ENCODE measurements at places on chromosomes 4 and X.

DNA sequence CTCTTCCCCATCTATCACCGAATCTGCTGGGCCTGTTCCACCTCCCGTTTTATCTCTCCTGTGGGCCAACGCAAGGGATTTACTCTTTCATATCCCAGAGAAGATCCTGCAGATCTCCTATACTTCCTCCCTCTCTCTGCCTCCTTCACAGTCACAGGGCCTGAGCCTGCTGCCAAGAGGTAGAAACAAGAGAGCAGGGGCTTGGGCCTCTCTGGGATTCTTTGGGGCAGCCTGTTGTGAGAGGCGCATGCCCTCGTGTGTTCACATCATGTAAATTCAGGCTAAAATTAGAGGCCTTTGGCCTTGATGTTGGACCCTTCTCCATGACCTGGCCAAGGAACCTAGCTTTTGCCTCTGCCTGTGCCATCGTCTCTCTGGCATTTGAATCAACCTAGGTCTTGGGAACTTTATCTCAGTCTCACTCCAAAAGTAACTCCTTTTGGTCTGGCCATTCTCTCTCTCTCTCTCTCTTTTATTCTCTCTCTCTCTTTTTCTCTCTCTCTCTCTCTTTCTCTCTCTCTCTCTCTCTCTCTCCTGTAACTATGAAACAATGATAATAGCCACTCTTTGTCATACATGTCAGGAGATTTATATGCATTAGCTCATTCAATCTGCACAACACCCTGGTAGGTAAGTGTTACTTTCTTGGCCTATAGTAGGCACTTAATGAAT lies 20.0 kb upstream of the EFNB1 start:
- no peak for DNase-seq

DNA sequence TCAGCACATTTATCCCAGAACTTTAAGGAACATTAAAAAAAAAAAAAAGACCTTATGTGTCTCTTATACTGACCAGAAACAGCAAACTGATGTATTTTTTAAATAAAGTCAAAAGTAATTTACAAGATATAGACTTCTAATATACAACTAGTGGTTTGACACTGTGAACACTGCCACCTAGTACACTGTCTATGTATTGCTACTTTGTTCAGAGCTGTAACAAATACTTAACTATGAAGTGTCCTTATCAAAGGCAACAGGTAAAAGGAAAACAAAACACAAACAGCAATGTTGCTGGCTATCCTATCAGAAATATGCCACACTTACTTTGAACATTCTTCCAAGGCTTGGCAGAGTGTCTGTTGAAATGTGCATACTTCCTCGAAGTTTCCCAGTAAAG lies 60.4 kb downstream of the CD40LG start:
- DNase-seq: no peak

- no peak for DNase-seq
These were observed 140.6 kb downstream of the TBL1X start for GRCh38 chrX:9605484-9605883.

DNA sequence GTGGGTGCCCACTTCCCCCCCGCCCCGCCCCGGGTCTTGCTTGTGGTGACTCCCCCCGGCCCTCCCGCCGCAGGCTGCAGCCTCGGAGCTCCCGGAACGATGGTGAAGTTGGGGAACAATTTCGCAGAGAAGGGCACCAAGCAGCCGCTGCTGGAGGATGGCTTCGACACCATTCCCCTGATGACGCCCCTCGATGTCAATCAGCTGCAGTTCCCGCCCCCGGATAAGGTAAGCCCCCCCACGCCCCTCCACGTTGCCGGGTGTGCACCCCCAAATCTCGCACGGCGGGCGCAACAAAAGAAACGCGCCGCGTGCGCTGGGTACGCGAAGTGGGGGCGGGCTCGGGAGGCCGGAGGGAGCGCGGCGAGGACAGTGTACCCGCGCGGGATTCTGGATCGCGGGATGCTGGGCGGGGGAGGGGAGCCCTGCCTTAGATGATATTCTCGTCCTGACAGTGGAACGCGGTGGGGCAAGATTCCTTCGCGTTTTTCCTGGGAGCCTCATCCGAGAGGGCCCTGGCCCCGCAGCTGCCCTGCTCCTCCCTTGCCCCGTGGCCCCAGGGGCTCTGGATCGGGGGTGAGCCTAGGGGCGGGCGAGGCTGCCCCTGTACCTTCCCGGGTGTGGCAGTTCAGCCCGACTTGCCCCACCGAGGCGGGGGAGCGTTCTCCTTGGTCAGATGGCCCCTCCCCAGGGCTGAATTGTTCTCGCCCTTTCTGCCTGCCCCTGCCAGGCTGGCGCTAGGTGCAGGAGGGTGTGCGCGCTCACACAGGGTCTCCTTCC lies 819 bp downstream of the NSG1 start:
- DNase-seq: no peak

DNA sequence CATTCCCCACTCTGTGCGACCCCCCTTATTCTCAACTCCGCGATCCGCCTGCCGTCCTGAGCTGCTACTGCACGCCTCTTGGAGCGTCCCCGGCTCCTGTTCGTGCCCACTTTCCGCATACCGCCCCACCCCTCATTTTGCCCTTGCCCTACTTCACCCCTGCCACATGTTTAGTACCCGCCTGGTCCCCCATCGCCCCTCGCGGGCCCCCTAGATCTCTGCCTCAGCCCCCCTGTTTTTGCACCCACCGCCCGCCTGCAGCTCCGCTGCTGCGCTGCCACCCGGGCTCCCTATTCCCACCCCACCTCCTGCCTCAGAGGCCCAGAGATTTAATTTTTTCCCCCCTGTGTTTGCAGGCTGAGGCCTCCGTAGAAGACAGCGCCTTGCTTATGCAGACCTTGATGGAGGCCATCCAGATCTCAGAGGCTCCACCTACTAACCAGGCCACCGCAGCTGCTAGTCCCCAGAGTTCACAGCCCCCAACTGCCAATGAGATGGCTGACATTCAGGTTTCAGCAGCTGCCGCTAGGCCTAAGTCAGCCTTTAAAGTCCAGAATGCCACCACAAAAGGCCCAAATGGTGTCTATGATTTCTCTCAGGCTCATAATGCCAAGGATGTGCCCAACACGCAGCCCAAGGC lies 1.4 kb downstream of the MAGED1 start:
- peak; percentile 48 for DNase-seq

GRCh38 chr4:7353846-7354610 lies 80.7 kb downstream of the PSAPL1 start:
- no peak for DNase-seq

- DNase-seq: no peak
These were observed 372.6 kb upstream of the TECRL start for GRCh38 chr4:64781737-64782326.

GRCh38 chr4:148044912-148045352 lies 313.0 kb downstream of the ARHGAP10 start:
- no peak for DNase-seq

- no peak for DNase-seq
These were observed 59.7 kb upstream of the GRPEL1 start for GRCh38 chr4:7127576-7127975.

- DNase-seq: no peak
These were observed 128.8 kb downstream of the RAB28 start for GRCh38 chr4:13355111-13355880.

DNA sequence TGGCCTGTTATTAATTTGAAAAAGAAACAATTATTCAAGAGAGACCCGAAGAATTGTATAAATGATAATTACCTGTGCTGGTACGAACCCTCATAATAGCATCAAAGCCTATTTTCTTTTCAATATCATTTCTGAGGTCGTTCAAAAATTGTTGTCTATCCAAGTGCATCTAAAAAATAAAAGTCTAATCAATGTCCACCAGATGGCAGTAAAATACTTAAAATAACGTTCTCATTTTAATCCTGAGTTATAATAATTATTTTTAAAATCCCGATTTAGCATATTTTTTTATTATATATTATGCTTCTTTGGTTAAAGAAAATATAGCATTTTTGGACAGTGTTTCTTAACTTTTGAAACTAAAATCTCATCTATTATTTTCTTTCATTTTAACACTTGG lies 55.7 kb downstream of the METTL14 start:
- DNase-seq: no peak

- no peak for DNase-seq
These were observed 5.5 kb downstream of the AVPR2 start for GRCh38 chrX:153909980-153910360.

- DNase-seq: no peak
These were observed 116.4 kb downstream of the AFF1 start for GRCh38 chr4:87051121-87051713.

- DNase-seq: no peak
These were observed 226.9 kb downstream of the ARHGAP24 start for GRCh38 chr4:85701861-85702321.

- DNase-seq: no peak
These were observed 1069.5 kb downstream of the DMD start for GRCh38 chrX:32141841-32142240.

GRCh38 chrX:109553862-109554261 lies 17.2 kb downstream of the NXT2 start:
- DNase-seq: no peak

- DNase-seq: no peak
These were observed 162.7 kb upstream of the KLF8 start for GRCh38 chrX:56069299-56069931.

DNA sequence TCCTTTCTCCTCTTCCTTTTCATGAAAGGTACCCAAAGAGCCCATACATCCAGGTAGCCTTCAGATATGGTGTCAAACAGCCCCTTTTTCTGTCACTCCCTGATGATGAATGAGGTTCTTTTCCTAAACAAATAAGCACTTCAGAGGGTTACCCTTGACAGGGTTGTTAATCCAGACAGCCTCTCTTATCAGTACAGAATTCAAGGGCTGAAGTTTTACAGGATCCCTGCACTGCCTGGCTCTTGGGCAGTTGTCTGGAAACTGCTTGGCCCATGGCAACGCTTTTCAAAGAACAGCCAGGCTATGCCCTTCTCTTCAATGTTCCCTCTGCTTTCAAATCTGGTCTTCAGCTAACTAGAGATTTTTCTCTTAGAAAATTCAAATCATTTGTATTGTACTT lies 352.6 kb upstream of the FAM241A start:
- DNase-seq: no peak

GRCh38 chr4:187826725-187827124 lies 168.8 kb upstream of the ZFP42 start:
- DNase-seq: no peak

- DNase-seq: no peak
These were observed 20.5 kb downstream of the SUPT20HL2 start for GRCh38 chrX:24293412-24293811.

- DNase-seq: no peak
These were observed 106.8 kb downstream of the ELOVL6 start for GRCh38 chr4:110091434-110092140.

DNA sequence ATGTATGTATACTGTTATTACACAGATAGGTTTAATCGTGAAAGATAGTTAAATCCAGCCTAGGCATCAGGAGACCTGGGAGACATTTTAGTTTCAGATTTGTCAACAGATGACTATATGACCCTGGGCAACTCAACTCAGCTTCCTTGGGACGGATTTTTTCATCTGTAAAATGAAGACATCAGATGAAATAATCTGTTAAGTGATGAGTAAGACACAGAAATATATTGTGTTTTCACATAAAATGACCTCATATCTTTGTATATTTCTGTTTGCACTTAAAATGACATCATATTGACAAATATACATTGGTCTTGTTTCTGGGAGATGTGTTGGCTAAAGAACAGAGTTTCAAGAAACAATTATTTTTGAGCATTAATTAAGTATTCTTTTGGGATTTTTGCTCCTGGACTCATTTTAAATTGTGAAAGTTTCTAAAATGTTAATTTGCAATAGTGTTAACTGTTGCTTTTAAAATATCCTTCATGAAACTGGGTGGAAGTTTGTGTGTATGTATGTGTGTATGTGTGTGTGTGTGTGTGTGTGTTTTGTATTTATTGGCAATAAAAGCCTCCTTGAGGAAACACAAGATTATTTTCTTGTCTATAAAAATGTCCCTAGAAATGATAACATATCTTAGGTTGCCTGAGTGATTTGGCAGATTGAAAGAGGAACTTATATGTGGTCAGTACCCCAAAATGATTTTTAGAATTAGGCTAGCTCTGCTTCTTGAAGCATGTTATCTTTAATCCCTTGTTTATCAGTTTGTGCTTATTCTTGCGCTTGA lies 29.1 kb upstream of the MMAA start:
- no peak for DNase-seq

DNA sequence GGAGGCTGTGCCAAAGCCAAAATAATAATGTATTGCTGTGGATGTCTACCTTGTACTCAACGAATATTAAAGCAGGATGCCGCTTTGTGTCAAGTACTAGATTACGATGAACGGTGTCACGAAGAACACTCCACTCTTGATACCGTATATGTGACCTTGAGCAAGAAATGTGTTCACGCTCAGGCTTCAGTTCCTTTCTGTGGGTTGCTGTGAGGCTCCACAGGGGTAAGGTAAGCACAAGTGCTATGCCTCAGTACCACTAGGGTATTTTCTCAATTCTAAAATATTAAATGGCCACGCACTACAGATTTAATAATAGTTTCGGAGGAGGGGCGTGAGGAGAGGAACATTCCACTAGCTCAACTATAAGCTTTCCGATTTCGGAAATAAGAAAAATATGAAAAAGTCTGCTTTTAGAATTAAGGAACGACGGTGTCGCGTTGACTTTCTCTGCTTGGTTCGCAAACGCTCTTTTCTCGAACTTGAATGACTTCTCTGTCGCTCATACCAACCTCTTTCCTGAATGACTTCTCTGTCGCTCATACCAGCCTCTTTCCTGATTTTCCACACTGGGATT lies 607 bp upstream of the SCOC start:
- peak; percentile 49 for DNase-seq

DNA sequence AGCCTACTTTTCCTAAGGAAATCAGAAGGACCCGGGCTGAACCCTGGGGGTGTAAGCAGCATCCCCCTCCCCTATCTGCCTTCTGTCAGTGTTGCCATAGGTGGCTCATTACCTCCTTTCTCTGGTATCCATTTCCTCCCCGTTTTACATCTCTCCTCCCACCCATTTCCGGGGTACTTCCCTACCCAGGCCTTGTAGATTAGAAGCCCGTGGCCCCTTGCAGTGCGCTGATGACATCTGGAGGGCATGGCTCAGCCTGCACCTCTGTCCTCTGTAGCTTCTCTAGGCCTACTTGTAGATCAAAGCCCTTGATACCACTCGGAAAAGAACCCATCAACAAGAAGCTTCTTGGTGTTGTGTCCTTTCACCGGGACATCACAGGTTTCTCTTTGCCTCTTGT lies 71.8 kb downstream of the NBDY start:
- DNase-seq: peak; percentile 1

GRCh38 chr4:2800691-2801596 lies 8.1 kb downstream of the SH3BP2 start:
- DNase-seq: no peak

GRCh38 chrX:131837325-131837724 lies 185.8 kb upstream of the STK26 start:
- no peak for DNase-seq

- DNase-seq: no peak
These were observed 86.7 kb downstream of the NHSL2 start for GRCh38 chrX:71997320-71997719.

- no peak for DNase-seq
These were observed 269.2 kb downstream of the TRIML1 start for GRCh38 chr4:188408244-188409030.
